ENCODE measurements at places on chromosomes 4 and X.

DNA sequence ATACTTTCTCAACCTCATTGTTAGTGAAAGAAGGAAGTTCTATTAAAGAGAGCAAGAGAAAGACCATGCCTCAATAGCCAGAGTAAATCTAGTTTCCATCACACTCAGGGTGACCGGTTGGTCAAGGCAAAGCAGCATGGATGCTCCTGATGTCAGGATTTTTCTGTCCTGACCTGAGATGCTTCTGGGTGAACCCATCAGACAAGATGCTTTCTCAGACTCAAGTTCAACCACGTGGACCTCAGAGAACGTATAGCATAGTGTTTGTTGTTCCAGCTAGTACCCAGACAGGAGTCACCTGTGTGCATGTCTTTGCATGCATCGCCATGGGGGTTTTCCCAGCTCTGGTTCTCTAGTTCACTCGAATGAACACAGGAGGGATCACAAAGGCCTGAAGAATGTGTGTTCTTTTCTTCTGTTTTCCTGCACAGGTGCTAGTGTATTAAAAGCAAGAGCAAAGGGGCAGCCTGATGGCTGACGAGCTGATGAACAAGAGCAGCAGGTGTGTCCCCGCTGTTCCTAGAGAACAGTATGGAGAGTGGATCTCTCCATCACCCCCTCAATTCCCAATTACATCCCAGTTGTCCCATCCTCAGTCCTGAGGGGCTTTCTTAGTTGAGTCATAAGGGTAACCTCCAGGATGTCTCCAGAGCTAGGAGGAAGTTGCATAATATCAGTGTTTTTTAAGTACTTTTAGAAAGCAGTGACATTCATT is 110.5 kb upstream of the ENPP6 start:
- peak; percentile 69 for DNase-seq

- DNase-seq = peak; percentile 81
Observed at GRCh38 chr4:48127682-48128404, 6.2 kb downstream of the TXK start.

DNA sequence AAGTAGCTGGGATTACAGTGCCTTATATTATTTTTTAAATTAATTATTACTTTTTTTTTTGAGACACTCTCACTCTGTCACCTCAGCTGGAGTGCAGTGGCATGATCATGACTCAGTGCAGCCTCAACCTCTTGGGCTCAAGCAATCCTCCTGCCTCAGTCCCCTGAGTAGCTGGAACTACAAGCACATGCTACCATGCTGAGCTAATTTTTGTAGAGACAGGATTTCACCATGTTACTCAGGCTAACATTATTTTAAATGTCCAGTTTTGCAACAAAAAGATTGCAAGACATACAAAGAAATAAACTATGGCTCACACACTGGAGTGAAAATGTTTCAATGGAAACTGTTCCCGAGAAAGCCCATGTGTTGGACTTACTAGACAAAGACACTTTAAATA is 59.2 kb downstream of the MND1 start:
- DNase-seq = no peak

GRCh38 chr4:39256436-39256835 is 74.1 kb downstream of the WDR19 start:
- no peak for DNase-seq

DNA sequence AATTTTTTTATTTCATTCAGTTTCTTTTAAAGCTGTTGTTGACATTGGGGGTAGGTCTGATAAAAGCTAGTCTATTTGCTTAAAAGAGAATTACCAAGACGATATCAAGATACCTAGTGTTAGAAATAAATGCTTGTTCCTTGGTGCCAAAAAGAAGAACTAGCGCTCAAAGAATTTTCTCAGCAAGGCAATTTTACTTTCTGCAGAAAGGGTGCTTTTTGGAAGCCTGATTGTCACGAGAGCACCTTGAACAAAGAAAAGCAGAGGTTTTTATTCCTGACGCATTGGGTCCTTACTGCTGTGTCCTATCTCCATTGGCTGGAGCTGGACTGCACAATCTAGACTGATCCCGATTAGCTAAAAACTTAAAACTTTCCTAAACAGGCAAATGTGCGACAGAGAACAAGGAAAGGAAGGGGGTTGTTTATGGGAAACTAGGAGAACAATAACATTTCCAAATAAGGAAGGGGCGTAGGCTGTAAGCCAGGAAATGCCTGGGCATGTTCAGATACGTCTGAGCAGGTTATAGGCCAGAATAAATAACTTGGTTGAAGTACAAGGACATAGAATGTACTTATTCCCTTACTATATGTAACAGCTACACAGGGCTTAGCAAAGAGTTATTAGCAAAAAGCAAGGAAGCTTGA is 50.3 kb upstream of the STPG2 start:
- no peak for DNase-seq

GRCh38 chr4:141309874-141310273 is 89.2 kb downstream of the ZNF330 start:
- DNase-seq = no peak

GRCh38 chrX:17154001-17154400 is 207.5 kb downstream of the REPS2 start:
- no peak for DNase-seq

DNA sequence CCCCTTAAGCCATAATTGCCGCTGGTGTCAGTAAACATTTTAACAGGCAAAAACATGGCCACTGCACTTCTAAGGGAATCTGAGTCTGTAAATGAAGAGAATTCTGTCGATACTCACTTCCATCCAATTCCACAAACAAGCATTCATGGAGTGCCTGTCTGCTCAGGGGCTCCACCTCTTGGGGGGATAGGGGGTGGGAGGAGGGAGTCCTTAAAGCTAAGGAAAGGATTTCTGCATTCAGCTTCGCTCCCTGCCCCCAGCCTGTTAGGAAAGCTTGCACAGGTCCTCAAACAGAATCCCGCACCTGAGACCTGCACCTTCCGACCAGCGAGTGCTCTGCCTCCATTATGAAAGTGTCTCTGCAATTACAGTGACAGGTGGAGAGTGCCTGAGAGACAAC is 130.2 kb upstream of the KIT start:
- DNase-seq = no peak

DNA sequence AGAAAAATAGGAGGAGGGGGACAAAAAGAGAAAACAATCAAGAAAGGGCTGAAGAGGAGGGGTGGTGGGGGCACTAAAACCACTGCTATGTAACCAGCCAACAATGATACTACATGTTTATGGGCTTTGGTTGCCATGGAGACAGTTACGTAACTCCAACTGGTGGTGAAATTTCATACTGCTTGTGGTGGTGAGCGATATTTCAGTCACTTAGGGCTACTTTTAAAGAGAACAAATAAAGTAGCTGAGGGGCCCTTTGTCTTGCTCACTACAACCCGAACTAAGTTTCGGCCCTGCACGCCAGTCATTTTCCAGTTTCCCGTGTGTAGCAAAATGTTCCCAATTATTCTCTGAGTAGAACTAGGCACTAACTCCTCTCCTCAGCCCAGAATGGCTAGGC is 275.2 kb upstream of the EDA2R start:
- DNase-seq = no peak

DNA sequence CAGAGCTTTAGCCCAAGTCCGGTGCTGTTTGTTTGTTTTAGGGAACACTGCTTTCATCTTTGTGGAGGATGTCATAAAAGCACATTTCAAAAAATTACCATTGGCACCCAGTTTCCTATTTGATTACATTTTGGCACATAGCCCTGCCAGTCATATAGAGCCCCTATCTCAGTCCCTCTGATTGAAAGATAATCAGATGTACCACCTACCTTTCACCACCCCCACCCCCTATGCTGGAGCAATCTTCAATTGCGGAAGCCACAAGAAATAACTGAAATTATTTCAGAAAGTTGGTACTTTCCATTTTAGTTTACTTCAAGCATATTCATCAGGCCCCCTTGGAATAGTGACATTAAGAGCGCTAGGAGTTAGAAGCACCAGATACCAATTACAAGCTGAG is 136.7 kb upstream of the RPL34 start:
- no peak for DNase-seq

DNA sequence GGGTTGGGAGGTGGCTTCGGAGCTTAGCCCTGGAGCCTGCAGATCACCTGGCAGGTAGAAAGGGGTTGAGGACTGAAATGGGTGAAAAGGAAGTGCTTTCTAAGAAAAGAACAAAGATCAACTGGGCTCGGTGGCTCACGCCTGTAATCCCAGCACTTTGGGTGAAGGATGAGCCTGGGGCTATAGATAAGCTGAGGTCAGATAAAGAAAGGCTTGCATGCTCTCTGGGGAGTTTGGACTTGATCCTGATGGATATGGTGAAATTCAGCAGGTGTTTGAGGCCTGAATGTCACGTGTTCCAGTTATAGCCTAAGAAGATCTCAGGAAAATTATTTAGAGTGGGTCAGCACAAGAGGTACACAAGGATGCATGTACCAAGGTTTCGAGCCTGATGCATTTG is 40.8 kb downstream of the SLC34A2 start:
- no peak for DNase-seq

- DNase-seq = no peak
Observed at GRCh38 chr4:110005461-110006056, 92.9 kb downstream of the EGF start.

DNA sequence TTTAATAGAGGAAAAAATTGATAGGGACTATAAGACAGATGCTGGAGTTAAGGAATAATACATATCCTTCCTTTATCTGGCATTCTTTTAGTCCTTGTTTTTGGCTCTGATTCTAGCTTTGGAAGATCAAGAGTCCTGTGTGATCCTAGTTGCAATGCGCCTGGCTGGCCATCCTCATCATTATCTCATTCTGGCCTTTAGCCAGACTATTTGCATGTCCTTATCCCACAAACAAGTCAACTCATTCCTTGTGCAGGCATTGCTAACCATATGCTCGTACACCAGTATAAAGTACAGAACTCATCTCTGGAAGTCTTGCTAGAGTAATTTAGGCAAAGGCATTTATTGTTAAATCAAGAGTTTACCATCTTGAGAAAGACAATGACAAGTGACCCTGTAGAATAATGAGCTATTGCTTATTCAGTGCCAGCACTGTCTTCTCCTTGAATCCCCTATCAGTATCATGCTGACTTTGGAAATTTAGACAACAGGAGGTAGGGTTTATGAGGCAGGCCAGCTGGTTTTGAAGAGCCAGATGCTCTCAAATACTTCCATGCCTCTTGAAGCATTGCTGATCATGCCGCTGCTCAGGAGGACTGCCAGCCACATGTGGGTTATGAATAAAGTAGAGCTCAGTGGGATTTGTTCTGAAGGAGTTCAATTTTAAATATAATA is 1730.3 kb upstream of the TENM3 start:
- DNase-seq = no peak

DNA sequence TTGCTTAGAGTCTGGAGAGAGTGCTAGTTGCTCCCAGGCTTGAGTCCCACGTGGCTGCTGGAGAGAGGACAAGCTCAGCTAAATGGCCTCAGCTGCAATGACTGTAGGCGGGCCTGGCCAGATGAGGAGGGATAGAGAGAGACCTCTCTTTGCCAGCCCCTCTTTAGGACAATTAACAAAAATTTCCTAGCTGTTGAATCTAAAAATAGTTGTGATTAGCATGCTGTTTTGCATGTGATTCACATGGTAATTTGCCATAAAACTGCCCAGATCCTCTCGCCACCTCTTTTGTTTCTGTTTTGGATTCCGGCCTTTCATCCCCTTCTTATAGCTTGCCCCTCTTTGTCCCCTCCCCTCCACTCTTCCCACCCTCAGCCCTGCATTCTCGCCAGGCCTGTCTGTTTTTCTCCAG is 28.9 kb upstream of the PRPS1 start:
- no peak for DNase-seq

GRCh38 chr4:42627885-42628646 is 28.8 kb downstream of the ATP8A1 start:
- peak; percentile 30 for DNase-seq

GRCh38 chr4:108030332-108030731 is 40.6 kb downstream of the HADH start:
- peak; percentile 39 for DNase-seq

DNA sequence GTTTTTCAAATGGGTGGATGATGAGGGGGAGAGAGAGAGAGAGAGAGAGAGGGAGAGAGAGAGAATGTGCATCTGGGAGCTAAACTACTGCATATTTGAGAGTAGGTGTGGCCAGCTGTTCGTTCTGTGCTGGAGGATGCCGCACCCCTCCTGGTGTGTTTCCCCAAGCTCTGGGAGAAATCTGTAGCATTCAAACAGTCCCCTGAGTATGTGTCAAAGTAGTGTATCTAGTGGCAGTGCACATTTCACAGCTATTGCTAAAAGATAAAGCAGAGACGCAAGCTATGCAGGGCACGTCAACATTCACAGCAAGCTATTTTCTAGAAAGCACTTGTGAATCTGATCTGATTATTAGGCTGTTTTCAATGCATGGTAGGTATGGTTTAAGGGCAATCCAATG is 83.5 kb upstream of the LIMCH1 start:
- DNase-seq = peak; percentile 61

DNA sequence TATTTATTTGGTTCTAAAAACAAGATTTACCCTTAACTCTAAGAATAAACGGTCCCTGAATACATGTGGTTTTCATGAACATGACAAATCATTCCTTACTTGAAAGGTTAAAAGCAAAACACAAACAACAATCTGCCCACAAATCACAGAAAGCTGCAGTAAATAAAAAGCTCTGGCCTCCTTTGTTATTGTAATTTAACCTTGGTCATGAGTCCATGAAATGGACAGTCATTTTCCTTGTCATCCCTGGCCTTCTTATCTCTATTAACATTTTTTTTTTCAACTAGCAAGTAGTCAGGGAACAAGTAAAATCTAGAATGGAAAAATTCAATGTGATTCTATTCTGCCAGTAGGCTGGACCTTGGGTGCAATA is 92.7 kb downstream of the SCD5 start:
- no peak for DNase-seq

GRCh38 chrX:41541386-41541785 is 94.2 kb downstream of the NYX start:
- DNase-seq = no peak

DNA sequence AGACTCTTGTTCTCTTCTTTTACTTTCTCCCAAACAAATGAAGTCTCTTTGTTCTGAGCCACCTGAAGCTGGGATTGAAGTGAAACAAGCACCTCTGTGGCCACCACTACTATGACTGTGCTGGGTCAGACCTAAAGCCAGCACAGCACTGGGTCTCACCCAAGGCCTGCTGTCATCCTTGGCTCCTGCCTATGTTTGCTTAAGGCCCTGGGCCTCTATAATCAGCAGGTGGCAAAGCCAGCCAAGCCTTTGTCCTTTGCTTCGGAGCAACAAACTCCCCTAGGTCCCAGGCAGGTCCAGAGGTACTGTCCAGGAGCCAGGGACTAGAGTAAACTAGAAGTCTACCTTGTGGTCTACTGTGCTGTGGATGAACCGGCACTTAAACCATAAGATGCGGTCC is 220.6 kb upstream of the ARSJ start:
- DNase-seq = no peak

DNA sequence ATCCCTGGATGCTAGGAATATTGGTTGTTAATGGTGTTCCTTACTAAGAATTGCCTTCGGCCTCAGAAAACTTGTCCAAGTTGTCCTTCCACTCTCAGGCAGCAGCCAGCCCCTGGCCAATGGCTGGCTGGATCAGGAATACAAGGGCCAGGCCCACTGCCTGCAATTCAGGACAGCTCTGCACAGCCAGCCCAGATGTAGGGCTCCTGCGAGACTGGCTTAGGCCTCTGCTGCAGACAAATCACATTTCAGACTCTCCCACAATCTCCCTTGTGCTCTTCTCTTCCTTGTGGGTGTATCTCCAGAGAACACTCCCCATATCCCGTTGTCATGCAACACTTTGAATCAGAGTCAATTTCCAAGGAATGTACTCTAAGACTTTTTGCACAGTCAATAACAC is 747.6 kb upstream of the FTHL17 start:
- no peak for DNase-seq

GRCh38 chrX:96433409-96434077 is 251.1 kb upstream of the DIAPH2 start:
- DNase-seq = no peak

- DNase-seq = no peak
Observed at GRCh38 chr4:114320126-114320525, 278.5 kb upstream of the UGT8 start.

- no peak for DNase-seq
Observed at GRCh38 chrX:119518371-119518770, 46.8 kb downstream of the STEEP1 start.

All from thyroid gland (tissue), 4 donors.